NCI-H774 (cell line): ENCODE measurements at places on chromosomes 4 and X.
A peak's percentile ranks its signal among the peaks of the same experiment; 100 is the strongest.

DNA sequence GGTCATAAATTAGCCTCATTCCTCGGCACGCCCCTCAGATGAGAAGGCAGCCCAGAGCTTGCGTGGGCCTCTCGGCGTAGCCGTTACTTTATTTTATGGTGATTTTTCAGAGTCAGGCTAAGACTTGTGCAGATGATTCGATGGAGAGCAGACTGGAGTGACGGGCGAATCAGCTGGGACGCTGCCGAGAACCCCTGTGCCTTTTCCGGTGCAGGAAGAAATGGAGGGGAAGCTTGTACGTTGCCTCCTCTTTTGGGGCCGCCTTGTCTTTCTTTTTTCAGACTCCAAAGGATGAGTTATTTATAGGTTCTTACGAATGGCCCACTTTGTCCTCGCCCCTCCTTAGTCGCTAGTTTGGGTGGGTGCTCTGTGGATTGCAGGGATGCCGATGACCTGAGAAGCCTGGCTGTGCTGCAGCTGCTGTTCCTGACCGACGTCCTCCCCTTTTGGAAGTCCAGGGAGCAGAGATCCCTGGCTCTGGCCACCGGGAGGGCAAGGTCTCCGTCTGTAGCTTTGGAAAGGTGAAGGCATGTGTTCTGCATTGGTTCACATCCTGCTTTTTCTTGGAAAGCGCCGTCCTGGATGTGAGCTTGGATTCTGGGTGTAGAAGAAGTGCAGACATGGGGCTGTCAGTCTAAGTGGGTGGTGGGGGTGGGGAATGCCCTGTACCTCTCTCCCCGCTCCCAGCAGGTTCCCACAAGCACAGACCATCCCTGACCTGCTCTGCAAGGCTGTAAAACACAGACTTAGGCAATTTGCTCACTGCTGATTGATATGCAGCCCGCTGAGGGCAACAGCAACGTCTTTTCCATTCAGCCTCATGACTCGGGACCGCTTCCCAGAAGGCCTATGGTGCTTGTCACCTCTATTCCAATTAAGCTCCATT is 9.3 kb downstream of the SORCS2 start:
- no peak for DNase-seq

DNA sequence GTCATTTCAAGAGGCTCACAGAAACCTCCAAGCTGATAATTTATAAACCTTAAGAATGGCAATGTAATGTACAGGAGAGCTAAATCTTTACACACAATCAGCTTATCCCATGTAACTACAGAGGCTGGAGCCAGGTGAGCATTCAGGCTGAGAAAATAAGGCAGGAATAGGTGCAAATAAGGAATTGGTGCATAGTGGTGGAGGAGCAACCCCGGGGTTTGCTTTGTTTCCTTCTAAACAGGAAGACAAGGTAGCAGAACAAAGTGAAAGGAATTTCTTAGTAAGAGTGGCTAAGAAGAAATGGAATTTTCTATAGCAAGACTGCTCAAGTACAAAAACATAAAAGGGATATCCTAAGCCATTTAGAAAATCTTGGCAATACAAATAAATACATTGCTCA is 82.4 kb downstream of the NR3C2 start:
- DNase-seq, result no peak

DNA sequence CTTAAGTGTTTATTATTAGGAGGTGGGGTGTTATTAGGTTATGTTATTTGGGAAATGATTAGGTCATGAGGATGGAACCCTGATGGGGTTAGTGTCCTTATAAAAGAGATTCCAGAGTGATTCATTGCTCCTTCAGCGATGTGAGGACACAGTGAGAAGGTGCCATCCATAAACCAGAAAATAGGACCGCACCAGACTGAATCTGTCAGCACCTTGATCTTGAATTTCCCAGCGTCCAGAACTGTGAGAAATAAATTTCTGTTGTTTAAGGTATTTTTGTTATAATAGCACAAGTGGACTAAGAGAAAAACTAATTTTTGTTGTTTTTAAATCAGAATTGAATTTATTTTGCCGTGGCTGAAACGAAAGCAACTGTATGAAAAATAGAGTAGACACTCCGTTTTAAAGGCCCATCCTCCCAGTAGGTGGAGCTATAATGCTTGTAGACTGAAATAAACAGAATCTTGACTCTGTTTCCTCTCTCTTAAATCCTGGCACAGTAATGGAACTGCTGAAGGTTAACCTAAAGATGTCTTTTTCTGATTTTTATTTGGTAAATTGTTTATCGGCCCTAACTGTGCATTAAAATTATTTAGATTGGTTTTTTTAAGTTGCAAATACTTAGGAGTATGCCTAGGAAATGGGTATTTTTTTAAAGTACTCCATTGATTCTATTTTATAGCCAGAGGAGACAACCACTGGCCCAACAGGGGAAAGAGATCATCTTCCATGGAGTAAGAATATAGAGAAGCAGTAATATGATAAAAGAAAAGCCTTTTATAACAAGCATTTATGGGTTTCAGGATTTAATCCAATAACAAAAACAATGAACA is 133.2 kb upstream of the ADAMTS3 start:
- DNase-seq, result peak; percentile 6

- no peak for DNase-seq
Measured at GRCh38 chr4:168836490-168836889, 173.6 kb downstream of the CBR4 start.

DNA sequence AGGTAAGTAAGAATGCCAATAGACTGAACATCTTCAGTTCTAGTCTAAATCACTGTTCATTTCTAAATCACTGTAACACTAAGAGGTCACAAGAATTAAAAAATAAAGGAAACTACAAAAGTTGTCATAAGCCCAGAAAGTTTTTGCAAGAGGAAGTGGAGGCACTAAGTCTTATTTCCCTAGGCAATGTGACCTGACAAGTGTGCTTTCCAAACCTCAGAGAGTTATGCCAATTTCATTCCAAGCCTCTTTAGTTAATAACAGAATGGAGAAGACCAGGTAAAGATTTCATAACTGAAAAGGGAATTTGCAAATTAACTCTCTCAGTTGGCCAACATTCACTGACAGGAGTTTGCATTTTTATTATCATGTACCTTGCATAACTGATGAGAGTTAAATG is 40.5 kb downstream of the BBS12 start:
- DNase-seq, result no peak

GRCh38 chr4:84089652-84090437 is 409.2 kb downstream of the NKX6-1 start:
- no peak for DNase-seq

- no peak for DNase-seq
Measured at GRCh38 chr4:8274765-8275547, 5.4 kb downstream of the HTRA3 start.

GRCh38 chr4:185774845-185775680 is 36.9 kb downstream of the SORBS2 start:
- DNase-seq, result no peak

GRCh38 chr4:16461362-16461761 is 235.1 kb upstream of the TAPT1 start:
- DNase-seq, result no peak

- no peak for DNase-seq
Measured at GRCh38 chr4:126986828-126987227, 645.9 kb upstream of the INTU start.

GRCh38 chrX:154020536-154021115 is 924 bp upstream of the IRAK1 start:
- no peak for DNase-seq

- DNase-seq, result no peak
Measured at GRCh38 chr4:6581566-6582121, 6.7 kb downstream of the MAN2B2 start.

- DNase-seq, result no peak
Measured at GRCh38 chrX:13414006-13414647, 94.3 kb upstream of the ATXN3L start.

GRCh38 chr4:88690355-88690754 is 7.3 kb downstream of the NAP1L5 start:
- DNase-seq, result no peak

DNA sequence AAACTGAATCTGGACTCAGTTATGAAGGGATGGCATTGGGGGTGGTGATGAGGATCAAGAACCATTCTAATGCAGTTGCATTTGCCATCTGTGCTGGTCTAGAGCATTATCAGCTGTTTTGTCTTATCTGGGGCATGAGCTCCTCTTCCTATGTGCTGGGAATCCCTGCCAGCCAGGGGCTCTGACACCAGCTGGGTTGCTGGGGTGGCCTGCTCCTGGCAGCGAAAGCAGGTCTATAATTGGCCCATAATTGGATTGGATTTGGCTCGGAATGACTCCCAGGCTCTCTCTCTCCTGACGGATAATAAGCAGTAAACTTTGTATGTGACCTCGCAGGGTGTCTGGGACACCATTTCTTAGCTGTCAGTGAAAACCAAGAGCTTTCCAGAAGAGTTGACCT is 34.1 kb downstream of the SMPX start:
- no peak for DNase-seq

DNA sequence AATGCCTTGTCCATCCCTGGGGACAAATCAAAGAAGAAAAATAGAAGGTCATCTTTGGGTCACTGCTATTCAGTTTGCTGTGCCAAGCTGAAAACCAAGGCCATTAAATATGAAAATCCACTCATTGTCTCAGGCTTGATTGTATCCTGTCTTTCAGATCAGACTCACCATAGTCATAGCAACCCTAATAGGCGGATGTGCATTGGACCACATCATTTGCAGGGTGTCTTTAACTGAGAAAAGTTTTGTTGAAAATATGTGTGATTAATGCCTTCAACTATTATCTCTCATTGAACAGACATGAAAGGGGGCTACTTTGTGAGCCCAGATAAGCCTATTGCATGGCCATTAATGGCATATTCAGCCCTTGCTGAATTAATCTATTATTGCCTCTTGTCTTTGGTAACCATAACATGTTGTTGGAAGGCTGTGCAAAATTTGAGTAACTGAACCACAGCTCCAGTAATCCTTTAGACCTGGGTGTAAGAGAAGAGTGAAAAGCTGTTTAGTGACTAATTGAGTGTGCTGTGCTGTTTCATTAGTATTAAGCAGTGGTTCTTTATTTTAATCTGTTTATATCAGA is 453.6 kb upstream of the EPHA5 start:
- DNase-seq, result no peak

- DNase-seq, result no peak
Measured at GRCh38 chrX:155246748-155247147, 17.5 kb downstream of the RAB39B start.

- DNase-seq, result peak; percentile 61
Measured at GRCh38 chrX:128754130-128754529, 701.9 kb upstream of the ACTRT1 start.

GRCh38 chr4:119321921-119322687 is at the start of gene FABP2:
Gene FABP2, minus strand, starts transcription at chr4:119322138. Its CDS starts 36 bp downstream, at chr4:119322102.
- DNase-seq, result no peak

- DNase-seq, result no peak
Measured at GRCh38 chr4:138961664-138962063, 53.9 kb upstream of the NOCT start.

DNA sequence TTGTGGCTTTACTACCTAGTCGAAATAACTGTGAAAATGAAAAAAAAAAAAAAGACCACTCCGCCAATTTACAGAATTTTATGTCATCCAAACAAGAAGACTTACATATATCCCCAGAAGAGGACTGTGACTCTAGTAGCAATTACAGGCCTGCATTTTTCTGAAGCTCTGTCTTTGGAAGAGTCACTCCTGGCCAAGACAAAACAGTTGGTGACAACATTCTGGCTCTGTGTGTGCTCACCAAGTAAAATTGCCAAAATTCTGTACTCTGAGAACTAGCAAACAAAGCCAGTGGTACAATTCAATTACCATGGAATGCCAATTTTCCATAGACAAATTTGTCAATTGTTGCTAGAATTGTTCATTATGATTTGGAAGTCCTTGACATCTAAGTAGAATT is 311.1 kb downstream of the PDGFC start:
- no peak for DNase-seq

- DNase-seq, result no peak
Measured at GRCh38 chr4:139243448-139244365, 36.3 kb downstream of the MGARP start.

- DNase-seq, result no peak
Measured at GRCh38 chr4:10225096-10225495, 108.5 kb upstream of the WDR1 start.

GRCh38 chr4:17120761-17121160 is 222.3 kb upstream of the LDB2 start:
- no peak for DNase-seq

DNA sequence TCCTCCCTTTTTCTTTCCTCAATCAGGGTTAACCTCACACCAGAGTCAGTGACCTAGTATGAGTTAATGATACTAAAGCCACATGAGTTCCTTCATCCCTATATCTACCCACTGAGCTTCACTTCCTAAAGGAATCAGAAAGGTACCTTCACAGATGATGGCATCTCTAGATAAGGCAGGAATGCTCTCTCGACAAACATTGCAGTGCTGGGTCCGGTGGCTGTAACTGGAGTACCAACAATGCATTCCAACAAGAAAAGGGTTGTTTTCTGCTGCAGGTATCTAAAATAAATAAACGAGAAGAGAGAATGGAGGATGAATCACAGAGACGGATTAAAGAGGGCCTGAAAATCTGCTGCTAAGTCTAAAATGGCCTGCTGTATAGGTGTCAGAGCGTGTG is 66.7 kb downstream of the DGKK start:
- DNase-seq, result no peak

- no peak for DNase-seq
Measured at GRCh38 chr4:174437324-174437723, 85.0 kb downstream of the HPGD start.
